Chondrocyte (in vitro differentiated cells): ENCODE measurements at places on chromosomes 3 and 15. TPM values are rescaled to one million over a fixed set of nuclear protein-coding genes. Genes with fewer than 3 reads are reported as not detected.
A peak's percentile ranks its signal among the peaks of the same experiment; 100 is the strongest.

The PLD1 gene
- 14.7 to 17.0 TPM (median 16.4 TPM) in 3 replicates for total RNA-seq

The POLQ gene
- 1.0 to 2.9 TPM (median 1.1 TPM) in 3 replicates for total RNA-seq

The GUCA1C gene
- not detected in 3 replicates for total RNA-seq

The TERC gene
- 0.99 to 1.4 TPM in 2 of 3 replicates, not detected in the other for total RNA-seq

DNA sequence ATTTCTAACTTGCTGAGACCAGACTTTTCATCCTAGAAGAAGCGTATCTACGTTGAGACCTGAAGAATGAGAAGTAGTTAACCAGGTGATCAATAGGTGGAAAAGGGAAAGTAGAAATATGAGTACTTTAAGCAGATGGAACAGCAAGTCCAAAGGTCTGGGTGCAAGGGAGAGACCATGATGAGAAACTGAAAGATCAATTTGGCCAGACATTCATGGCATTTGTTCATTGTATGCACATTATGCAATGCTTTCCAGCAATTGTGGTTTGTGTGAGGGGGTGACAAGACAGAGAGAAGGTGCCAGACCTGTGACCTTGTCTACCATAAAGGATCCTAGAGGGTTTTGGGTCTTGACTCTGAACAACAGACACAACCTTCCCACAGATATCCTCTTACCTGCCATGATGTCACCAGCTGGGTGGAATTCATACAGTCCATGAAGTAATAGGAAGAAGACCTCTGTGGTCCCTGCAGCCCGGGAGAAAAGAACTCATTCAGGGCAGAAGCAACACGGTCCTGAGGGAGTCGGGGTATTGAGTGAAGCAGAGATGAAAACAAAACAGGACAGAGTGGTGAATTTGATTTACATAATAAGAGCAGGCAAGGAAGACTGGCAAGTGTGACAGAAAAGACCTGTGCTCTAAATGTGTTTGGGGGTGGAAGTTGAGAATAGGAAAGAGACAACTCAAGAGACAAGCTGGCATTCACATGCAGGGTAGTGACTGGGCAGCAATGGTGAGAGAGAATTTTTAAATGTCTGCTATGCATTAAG is 63.4 kb upstream of the PSMD6 start:
- no peak for DNase-seq

- peak; percentile 61 for DNase-seq
These were observed 25.2 kb upstream of the GOLGA6C start for GRCh38 chr15:75232826-75233503.

DNA sequence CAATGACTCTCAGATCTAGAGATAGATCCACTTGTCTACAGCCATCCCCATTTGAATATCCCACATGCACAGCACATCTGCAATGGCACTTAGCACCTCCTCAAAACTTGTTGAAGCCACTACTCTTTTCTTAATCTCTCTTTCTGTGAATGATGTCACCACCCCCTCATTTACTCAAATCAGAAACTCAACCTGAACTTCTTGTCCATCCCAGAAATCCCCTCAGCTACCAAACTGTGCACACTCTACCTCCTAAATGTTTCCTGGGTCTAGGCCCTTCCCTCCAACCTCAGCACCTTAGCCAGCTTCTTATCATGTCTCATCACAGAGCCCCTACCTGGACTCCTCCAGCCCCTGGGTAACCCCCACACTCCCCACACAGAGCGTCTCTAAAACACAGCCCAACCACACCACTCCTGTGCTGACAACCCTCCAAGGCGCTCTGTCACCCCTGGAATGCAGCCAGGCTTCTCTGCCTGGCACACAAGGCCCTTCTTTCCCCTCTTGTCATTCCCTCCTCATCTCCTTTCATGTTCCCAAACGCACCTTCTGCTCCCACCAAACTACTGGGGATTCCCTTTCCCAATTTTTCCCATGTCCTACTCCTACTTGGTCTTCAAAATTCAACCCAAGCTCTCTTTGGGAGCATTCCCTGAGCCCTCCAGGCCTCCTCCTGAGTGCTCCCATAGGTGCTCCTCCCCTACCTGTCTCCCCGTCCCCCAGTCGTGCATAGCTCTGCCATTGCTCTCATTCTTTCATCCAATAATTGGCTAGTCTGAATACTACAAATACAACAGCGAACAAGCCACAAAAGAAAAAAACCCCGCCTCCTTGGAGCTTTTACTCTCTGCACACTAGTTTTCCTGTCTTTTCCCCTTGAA is 39.8 kb upstream of the ZBTB38 start:
- no peak for DNase-seq

GRCh38 chr15:79025201-79025600 is 65.4 kb downstream of the RASGRF1 start:
- no peak for DNase-seq

DNA sequence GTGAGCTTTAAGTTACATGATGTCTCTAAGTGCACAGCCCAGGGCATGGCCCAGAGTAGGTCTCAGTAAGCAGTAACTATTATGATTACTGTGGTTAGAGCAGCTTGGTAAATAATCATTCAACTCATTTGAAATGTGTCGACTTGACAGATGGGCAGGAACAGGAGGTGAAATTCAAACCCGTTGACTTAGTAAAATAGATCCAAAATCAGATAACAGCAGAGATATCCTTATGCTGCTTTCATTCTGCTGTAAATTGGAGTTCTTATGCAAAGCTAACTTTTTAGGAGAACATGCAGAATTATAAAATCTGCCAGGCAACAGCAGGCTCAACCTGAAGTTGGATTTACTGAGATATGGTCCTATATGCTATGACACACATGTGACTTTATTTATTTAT is 118.7 kb upstream of the KLHL25 start:
- DNase-seq: no peak
